NCI-H526 (cell line): ENCODE measurements at places on chromosomes 7 and 10.

GRCh38 chr10:6607182-6607581, 27.1 kb upstream of the PRKCQ start:
- no peak for DNase-seq

GRCh38 chr7:6251653-6252052, 20.8 kb downstream of the CYTH3 start:
- DNase-seq, result no peak

DNA sequence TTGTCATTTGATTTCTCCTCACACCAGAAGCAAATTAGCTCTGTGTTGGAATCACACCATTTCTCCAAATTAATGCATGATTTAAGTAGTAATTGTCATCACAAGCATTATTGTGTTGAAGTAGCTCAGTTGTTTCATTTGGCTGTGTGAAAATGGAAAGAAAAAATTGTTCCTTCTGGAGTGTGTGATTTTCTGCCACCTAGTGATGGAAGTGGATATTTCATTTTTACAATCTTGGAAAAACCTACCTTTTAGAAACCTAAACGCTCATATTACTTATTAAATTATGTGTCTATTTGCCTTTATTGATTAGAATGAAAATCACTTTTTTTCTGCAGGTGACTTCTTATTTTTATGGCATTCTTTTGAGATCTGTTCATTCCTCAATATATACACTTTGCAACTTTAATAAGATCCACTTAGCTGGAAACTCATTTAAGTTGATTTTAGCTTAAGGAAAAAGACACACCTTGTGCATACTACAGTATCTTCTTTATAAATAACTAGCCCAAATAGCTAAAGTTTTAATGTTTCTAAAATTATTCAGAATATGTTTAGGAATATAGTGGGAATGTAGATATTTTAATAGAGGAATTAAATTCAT, 50.0 kb downstream of the SRI start:
- no peak for DNase-seq

GRCh38 chr7:108380517-108380916, 75.7 kb downstream of the NRCAM start:
- DNase-seq, result no peak

DNA sequence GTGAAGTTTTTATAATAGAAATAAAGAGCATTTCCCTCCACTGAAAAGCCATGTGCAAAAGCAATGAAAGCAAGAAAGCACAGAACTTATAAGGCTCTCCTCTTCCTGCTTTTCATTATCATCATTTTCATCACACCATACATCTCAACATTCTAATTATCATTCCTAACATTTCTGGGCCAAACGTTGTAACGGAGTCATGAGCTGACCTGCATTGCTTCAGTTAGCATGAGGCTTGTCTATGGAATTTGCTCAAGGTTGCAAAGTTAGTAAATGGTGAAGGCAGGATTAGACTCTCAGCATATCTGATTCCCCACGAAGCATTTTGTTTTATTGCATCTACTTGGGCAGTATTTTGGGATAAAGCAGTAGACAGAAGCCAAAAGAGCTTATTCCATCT, 11.4 kb downstream of the SCIN start:
- DNase-seq, result no peak

GRCh38 chr7:41313171-41313570, 389.7 kb downstream of the INHBA start:
- no peak for DNase-seq

- DNase-seq, result no peak
Observed at GRCh38 chr7:2809903-2810625, 34.0 kb downstream of the GNA12 start.

GRCh38 chr10:122911889-122912484, 1.6 kb downstream of the FAM24A start:
- DNase-seq, result no peak

DNA sequence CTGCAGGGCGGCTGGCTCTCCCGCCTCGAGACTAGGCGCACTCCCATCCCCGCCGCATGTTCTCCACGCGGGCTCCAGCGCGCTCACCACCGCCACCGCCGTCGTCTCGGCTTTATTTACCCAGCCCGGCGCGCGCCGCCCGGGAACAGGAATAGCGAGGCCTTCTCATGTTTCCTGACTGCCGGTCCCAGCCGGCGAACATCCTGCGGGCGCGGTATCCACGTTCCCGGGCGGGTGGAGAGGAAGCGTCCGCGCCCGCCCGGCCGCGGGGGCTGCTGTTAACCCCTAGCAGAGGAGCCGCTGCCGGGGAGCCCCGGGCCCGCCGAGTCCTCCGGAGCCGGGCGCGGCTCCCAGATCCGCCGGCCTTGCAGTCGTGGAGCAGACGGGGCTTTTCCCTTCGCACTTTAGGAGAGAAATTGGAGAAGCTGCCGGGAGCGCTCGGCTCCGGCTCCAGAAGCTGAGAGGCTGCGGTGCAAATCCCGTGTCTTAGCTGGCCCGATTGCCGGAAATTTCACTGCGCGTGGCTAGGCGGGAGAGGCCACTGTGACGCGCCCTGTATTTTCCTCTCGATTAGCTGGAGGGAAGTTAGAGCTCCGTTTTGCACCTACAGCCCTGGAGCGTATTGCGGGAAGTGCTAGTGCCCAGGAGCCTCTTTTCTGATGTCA, at the start of gene MKX:
TSS of gene MKX (minus strand) at position 88 of the 665 bp plus-strand sequence. CDS start 2,404 bp downstream, outside the sequence.
- DNase-seq, result peak; percentile 10

GRCh38 chr10:5670662-5671375, 4.4 kb upstream of the ASB13 start:
- no peak for DNase-seq

DNA sequence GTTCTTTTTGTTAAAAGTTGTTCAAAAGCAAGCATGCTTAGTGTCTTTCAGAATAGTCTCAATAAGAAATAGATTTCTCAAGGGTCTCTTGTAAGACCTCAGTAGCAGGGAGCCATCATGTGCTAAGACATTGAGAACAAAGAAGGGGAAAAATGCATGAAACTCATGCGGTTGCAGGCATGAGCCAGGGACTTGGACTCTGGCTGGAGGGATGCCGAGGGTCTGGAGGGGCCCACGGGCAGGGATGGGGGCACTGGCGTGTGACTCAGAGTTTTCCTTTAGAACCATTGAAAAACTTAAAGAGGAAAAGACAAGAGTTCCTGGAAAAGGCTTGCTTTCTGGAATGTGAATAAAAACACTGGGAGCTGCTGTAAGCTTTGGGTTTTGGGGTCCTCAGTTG, 253.3 kb downstream of the CCDC3 start:
- no peak for DNase-seq
